Endothelial cell of umbilical vein (primary cell): ENCODE measurements at places on chromosomes 5 and 9.
A peak's percentile ranks its signal among the peaks of the same experiment; 100 is the strongest.

GRCh38 chr5:112346411-112347044, 72.5 kb downstream of the EPB41L4A start:
- no peak for DNase-seq

- DNase-seq, result no peak
Measured at GRCh38 chr9:93093127-93093876, 2.7 kb upstream of the CARD19 start.

DNA sequence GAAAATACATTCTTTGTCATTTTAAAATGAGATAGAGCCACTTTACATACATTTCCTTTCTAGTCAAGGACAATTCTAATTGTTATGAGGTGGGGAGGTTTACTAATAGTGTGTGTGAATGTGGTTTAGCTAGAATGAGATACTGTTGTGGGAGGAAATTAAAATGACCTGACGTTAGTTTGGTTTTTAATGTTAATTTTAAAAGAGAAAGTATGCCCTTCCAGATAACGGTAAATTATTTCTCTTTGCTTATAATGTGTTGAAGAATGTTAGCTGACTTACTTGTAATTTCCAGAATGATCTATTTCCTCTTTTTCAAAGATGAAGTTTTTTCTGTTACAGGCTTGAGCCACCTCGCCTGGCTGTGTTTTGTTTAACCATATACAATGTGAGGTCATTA, 1.7 kb upstream of the TAF7 start:
- no peak for DNase-seq

GRCh38 chr9:108105885-108106284, 616.3 kb upstream of the KLF4 start:
- DNase-seq, result no peak

DNA sequence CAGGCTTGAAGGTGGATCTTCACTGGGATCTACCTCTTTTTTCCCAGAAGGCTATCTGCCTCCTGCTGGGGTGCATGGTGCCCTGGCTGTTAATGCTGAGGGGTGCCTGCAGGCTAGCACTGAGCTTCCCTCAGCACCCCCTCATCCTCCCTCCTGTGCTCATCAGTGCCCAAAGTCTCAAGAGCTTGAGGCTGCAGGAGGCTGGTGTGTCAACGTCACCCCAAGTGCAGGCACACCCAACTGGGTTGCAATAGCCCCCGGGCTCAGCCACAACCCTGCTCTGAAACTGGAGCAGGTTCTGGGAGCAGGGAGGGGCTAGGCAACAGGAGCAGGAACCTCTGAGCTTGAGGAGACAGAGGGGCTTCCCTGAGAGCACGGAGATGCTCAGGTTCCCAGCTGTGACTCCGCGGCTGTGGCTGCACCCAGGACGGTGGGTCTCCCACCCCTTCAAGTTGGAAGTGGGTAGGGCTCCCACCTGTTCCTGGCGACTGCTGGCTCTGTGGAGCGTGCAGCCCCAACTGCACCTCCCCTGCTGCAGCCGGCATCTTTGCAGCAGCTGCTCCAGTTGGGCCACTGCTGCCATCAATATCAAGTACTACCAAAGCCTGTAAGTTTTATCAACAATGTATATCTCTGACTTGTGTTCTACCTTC, 1266.6 kb upstream of the C9orf72 start:
- DNase-seq, result no peak

DNA sequence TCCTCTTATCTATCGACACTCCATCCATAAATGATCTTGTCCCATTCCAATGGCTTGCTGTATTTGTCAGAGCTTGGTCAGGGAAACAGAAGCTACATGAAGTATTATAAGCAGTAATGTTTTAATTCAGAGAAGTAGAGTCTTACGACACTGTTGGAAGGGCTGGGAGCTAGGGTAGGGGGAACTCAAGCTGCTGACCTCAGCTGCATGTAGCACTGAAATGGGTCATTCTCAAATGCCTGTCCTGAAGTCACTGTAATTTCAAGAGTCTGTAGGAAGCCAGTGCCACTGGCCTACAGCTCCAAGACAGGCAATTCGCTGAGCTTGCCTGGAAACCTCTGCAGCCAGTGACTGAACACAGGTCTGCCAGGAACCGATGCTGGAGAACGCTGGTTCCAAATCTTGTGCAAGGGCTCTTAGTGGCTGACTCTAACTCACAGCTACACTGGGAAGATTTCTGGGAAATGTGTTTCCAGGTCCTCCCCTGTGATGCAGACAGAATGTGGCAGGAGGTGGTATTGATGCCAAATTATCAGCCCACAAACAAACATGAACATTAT, 532.4 kb downstream of the CCDC171 start:
- DNase-seq, result no peak

DNA sequence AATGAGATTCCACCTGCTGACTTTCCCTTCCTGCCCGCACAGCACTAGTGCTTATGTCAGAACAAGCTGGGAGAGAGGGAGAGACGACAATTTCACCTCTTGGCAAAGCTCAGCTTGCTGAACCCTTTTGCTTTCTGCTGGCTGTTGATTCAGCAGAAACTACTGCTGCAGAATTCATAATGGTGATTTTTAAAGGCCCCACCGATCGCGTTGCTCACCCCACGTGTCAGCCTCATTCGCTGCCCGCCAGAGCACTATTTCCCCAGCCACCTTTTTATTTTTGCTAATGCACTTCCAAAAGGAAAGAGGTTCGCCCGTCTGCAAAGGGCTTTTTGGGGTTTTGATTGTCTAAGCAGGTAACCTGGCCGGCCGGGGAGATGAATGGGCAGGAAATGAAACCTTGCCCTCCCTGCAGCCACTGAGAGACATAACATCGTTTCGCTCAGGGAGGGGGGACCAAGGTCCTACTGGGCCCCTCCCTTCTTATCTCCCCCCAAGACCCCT, 1.3 kb downstream of the PPP2R2B start:
- DNase-seq, result no peak

DNA sequence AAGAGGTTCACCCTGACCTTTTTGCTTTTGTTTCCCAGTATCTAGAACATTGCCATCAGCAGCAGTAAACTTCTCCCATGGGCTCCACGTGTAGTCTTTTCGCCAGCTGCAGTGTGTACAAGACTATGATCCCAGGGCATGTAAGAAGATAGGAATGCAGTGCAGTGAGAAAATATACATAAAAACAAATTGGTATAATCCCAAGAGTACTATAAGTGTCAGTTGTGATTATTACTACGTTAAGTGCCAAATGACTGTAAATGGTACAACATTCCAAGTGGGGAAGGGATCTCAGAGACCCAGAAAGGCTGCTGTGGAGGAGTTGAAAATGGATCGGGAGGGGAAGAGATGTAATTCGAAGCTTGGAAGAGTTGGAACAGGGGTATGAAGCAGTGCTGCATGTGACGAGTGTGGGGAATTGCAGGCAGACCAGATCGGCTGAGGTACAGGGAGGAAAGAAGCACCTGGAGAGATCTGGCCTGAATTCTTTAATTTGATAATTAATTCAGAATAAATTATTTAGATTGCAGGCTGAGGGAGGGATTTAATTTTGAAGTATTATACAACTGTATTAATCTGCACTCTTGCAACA, 95.1 kb downstream of the FBXL7 start:
- DNase-seq, result no peak

DNA sequence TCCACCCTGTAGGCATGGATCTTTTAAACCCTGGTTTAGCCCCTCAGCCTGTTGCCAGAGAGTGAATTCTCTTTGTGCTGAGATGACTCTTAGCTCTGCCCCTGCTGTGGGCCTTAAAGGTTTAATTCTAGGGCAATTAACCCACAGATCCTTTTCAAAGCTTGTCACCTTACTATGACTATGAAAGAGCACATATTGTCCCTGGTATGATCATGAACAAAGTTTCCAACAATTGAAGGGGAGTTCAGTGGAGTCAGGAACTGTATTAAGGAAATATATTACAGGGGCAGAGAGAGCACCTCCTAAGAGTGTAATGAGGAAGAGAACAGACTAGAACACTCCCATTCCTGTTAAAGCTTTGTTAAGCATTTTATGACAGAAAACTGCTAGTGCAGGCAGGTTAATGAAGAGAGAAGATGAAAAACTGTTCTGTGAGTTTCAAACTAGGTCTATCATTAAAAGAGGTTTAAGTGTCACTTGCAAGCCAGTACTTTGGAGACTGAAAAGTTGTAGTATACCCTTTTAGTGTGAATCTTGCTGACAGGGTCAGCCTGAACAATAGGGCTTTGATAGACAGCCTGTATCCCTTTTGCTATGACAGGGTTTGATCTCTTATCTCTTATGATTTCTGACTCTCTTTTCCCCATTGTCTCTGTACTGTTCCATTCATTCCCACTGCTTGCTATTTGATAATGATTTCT, 104.2 kb upstream of the ELL2 start:
- DNase-seq, result peak; percentile 36
